ENCODE measurements at places on chromosomes 11 and 22.
A peak's percentile ranks its signal among the peaks of the same experiment; 100 is the strongest.

- DNase-seq: no peak
These were observed 2.0 kb downstream of the PNPLA5 start for GRCh38 chr22:43889860-43890253.

DNA sequence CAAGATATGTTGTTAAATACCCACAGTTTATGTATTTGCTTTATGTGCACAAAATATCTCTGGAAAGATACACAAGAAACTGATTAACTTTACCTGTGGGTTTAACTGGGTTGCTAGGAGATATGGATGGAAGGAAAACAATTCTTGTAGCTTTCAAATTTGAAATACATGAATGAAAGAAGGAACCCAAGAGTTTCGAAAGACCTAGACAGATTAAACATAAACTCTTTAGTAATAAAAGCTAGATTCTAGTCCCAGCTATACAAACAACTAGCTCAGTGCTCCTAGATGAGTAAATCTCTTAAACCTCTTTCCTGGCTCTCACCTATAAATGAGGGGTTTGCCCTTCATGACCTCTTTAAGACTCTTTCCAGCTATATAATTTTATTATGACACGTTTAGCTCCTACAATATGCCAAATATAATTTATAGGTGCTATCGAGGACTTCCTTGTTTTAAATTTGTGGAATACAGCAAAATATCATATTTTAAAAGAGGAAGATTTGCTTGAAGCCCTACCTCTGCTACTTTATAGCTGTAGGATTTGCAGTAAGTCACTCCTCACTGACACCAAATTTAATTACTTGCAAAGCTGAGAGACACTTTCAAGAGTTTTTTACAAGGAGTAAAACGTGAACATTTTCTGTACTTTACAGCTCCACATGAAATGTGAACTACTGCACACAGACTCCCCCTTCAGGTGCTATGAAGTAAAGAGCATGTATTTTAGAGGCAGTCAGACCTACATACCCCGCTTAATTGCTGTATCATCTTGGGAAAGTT, 50.7 kb downstream of the RRAS2 start:
- DNase-seq: no peak

- no peak for DNase-seq
These were observed 1618.5 kb upstream of the TENM4 start for GRCh38 chr11:81059356-81059755.

DNA sequence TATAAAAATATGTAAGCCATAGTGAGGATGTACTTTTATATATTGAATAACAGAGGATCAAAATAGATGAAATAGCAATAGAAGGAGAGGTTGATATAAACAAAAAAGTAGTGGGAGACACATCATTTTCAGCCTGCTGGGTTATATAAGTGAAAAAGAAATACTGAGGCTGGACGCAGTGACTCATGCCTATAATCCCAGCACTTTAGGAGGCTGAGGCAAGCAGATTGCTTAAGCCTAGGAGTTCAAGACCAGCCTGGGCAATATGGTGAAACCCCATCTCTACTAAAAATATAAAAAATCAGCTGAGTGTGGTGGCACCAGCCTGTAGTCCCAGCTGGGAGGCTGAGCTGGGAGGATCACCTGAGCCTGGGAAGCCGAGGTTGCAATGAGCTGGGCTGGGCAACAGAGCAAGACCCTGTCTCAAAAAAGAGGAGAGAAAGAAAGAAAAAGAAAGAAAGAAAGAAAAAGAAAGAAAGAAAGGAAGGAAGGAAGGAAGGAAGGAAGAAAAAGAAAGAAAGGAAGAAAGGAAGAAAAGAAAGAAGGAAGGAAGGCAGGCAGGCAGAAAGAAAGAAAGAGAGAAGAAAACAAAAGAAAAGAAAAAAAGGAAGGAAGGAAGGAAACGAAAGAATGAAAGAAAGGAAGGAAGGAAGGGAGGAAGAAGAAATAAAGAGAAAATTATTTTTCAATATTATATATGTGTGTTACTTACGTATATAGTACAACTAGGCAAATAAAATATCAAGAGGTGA, 7.0 kb upstream of the P2RY2 start:
- no peak for DNase-seq

DNA sequence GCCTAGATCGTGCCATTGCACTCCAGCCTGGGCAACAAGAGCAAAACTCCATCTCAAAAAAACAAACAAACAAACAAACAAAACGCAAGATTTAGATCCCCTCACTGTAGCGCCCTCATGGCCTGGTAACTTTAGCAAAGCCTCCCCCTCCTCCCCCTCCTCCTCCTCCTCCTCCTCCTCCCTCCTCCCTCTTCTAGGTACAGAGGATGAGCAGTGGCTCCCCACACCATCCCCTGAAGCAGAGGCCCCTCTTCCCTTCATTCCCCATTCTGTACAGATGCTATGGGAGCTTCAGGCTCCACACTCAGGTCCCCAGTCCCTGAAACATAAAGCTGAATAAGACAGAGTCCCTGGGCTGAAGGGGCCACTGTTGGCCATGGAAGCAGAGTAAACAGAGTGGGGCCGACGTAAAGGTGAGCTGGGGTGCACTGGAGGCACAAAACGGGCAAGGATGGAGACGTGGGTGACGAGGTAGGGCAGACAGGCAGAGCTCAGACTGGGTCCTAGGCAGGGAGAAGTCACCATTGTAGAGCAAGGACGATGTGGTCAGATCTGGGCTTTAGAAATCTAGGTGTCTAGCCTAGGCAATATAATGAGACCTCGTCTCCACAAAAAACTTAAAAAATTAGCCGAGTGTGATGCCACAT, 19.4 kb upstream of the NFAM1 start:
- DNase-seq: no peak

GRCh38 chr11:59138643-59139042, 4.0 kb upstream of the FAM111A start:
- DNase-seq: no peak

GRCh38 chr11:62143727-62144126, 19.9 kb downstream of the INCENP start:
- DNase-seq: no peak

GRCh38 chr22:17106785-17107546, 14.2 kb downstream of the TMEM121B start:
- DNase-seq: no peak

GRCh38 chr11:121950160-121950559, 165.9 kb downstream of the BLID start:
- no peak for DNase-seq

- DNase-seq: no peak
These were observed 39.4 kb downstream of the DGCR2 start for GRCh38 chr22:19082793-19083192.

- no peak for DNase-seq
These were observed 524 bp upstream of the SLC1A2 start for GRCh38 chr11:35419830-35420333.

DNA sequence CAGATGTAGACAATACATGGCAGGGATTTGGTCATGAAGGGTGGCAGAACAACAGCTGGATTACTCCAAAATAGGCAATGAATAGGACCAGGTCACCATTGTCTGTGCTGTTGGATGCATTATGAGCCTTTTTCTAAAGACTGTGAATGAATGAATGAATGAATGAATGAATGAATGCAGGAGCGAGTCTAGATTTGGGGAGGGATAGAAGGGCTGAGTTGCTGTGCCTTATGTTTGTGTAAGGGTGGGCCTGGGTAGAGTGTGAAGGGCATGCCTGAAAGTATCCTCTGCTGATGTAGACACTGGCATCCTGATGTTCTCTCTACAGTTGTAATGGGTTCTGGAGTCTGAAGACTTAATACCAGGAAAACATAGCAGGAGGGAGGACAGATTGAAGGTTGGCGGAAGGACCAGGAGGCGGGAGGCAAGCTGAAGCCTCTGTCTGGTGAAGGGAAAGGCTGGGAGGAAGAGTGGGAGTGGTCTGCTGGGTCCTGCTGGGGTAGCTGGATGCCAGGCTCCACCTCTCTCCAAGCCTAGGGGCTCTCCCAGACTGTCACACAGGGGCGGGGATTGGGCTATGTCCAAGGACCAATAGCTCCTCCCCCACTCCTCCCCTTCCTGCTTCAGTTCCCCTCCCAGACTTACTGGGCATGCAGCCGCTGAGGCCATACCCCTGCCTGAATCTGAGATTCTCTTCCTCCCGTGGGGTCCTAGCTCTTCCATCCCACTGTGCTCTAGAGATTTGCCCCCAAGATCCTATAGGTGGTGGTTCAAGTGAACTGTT, 4.8 kb downstream of the TRIM3 start:
- no peak for DNase-seq

DNA sequence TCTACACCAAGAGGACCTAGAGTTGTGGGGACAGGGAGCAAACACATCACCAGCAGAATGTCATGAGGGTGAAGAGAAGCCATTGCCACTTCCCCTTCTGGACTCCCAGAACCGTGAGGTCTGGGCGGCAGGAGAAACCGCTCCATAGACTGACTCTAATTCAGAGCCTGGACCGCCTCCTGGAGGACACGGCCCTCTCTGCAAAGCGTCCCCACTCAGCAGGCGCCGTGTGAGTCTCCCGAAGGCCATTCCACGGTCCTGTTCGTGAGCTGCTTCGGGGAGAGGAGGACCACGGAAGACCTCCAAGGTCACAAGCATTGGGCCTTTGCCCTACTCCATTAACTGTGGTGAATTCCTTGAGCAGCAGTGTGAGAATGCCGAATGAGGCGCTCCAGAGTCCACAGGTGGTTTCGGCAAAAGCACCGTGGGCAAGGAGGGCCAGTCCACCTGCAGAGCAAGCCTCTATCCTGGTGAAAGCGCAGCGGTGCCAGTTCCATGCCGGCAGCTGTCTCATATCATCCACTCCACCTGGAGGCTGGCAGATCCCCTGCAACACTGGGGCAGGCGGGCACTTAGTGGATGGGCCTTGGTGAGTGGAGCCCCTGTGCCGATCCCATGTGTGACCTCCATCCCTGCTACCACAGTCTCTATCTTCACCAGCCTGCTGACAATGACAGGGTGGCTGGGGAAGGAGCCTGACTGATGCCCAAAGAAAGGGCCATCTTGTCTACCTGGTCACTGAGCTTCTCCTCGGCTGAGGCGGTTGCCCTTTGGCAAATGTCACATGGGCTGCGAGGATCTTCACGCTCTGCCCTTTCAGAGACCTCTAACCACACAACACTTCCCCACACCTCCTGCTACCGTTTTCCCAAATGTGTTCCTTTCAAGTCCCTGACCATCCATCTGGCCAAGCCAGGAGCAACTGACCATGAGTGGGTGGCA, 7.5 kb downstream of the C11orf21 start:
- peak; percentile 1 for DNase-seq

GRCh38 chr22:46212195-46212594, 37.9 kb downstream of the CDPF1 start:
- no peak for DNase-seq

GRCh38 chr11:11039208-11039965, 181.5 kb upstream of the ZBED5 start:
- no peak for DNase-seq

- DNase-seq: no peak
These were observed 6.1 kb upstream of the CD82 start for GRCh38 chr11:44559207-44559939.

- no peak for DNase-seq
These were observed 14.7 kb downstream of the MGAT3 start for GRCh38 chr22:39471381-39472141.

DNA sequence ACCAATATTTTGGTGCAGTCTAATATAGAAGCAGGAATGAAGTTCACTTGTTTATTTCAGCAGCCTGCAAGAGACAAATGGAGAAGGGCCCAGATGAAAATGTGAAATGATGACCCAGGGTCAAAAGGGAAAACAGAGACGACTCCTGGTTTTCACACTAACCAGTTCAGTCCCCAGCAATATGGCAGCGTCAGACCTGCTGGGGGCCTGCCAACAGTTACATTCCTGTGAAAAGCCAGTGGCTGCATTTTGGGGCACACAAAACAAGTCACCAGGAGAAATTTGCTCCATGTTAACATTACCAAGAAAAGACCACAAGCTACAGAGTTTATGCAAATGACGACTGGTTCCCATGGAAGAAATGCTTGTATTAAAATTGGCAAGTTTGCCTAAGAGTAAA, 80.2 kb downstream of the CCDC34 start:
- no peak for DNase-seq

DNA sequence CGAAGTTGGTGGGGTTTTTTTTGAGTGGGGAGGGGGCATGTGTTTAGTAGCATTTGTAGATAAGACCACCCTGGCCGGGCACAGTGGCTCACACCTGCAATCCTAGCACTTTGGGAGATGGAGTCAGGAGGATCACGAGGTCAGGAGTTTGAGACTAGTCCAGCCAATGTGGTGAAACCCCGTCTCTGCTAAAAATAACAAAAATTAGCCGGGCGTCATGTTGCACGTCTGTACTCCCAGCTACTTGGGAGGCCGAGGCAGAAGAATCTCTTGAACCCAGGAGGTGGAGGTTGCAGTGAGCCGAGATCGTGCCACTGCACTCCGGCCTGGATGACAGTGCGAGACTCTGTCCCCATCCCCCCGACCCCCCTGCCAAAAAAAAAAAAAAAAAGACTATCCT, 34.6 kb downstream of the CECR2 start:
- no peak for DNase-seq

GRCh38 chr22:48663297-48663696, 1164.4 kb downstream of the BRD1 start:
- no peak for DNase-seq

- no peak for DNase-seq
These were observed 12.9 kb downstream of the KRTAP5-5 start for GRCh38 chr11:1642288-1643145.

GRCh38 chr22:44337678-44338004, 24.9 kb upstream of the SHISAL1 start:
- DNase-seq: no peak

DNA sequence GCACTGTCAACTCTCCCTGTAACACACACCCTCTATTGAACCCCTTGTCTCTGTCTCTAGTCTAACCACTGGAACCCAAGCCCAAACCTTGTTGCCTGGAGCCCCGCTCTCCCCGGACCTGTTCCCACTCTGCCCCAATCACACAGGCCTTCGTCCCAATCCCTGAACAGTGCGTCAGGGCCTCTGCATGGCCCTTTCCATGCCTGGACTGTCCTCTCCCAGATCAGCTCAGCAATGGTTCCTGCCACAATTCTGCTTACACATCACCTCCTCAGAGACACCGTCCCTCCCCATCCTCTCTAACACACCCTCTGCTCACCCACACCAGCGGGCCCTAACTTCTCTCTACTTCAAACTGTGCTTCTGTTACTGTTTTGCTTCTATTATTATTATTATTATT, 1.5 kb downstream of the TREH start:
- DNase-seq: no peak

DNA sequence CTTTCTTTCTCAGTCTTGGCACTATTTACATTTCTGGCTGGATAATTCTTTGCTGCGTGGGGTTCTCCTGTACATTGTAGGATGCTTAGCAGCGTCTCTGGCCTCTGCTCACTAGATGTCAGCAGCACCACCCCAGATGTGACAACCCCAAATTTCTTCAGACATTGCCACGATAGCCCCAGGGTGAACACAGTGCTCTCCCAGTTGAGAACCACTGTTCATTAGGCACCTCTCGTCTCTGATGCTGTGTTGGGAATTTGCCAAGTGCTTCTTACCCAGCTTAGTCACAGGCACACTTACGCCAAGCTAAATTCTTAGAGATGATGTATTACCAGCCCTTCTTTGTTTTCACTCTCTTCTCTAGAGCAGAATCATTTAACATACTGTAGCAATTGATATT, 9.4 kb downstream of the TRIM6 start:
- DNase-seq: no peak
